ENCODE measurements at places on chromosomes 7 and 10.
A peak's percentile ranks its signal among the peaks of the same experiment; 100 is the strongest.

DNA sequence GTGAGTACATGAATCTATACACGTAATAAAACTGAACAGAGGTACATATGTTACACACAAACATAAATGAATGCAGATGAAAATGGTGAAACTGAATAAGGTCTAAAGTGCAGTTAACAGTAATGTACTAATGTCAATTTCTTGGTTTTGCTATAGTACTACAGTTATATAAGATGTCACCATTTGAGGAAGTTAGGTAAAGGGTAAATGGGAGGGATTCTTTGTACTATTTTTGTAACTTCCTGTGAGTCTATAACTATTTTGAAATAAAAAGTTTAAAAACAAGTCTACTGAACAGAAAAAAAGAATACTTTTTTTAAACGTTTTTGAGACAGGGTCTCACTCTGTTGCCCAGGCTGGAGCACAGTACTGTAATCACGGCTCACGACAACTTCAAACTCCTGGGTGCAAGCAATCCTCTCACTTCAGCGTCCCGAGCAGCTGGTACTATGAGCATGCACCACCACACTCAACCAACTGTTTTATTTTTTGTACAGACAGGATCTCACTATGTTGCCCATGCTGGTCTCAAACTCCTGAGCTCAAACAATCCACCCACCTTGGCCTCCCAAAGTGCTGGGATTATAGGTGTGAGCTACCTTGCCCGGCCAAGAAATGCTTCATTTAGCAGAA is 71.5 kb downstream of the WAPL start:
- no peak for DNase-seq

GRCh38 chr7:27774717-27775328 is 34.9 kb downstream of the TAX1BP1 start:
- DNase-seq = no peak

DNA sequence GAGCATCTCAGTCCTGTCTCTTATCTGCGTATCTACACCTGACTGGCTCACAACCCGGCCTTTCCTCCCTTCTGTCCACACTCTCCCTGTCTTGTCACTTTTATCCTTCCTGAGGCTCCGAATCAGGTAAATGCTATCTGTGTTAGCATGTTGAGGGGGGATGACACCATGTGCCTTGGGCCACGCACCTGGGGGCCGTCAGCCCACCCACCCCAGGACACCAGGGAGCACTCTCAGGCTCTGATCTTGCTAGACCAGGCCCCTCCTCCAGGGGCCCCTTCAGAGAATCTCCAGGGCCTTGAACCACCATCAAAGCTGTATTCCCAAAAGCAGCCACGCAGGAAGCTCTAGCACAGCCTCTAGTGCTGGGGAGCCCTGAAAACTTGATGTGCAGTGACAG is 278.7 kb upstream of the SHH start:
- no peak for DNase-seq

- no peak for DNase-seq
Observed at GRCh38 chr7:150787321-150788281, 12.6 kb downstream of the TMEM176B start.

DNA sequence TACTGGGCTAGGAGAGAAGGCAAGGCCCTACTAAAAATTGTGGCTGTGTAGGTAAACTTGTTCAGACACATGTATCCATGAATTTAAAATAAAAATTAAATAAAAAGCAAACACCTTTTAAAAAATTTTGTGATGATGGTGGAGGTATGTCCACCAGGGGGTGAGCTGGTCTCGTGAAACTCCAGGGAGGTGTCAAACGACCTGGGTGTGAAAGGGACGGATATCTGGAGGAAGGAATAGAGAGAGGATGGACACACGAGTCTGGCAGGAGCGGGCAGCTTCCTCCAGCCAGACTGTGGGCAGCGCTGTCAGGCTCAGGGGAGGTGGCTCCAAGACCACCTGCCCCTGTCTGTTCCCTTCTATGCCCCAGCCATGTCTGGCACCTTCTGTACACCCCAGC is 34.8 kb upstream of the DMBT1 start:
- DNase-seq = no peak

DNA sequence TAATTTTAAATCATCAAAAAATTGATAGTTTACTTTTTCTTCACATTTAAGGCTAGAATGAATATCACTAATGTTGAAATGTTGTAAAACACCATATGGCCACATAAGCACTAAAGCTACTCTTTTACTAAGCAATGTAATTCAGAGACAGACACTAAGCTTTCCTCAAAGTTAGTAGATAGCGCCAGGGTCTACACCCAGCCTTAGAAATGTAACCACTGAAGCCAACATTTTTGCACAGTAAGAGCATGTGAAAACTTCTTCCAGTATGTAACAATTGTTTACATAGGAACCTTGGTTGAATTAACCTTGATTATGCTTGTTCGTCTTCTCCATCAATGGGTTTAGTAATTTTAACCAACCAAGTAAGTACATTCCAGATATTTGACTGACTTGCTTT is 28.4 kb upstream of the PRKG1 start:
- DNase-seq = no peak

DNA sequence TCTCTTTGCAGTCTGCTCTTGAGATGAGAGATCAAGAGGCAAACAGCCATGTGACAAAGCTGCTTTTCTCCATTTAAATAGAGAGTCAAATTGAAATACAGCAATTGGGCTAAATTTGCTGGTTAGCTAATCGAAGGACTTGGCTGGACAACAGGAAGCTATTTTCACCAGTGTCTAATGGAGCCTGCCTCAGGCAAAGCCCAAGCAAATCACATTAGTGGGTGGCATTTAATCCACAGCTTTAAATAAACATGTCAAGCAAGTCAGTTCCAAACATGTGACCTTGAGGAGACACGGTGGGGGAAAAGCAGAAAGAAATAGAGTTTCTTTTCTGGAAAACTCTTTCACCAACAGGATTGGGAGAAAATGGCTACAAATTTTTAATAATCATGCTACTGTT is 180.5 kb upstream of the AOAH start:
- DNase-seq = no peak

DNA sequence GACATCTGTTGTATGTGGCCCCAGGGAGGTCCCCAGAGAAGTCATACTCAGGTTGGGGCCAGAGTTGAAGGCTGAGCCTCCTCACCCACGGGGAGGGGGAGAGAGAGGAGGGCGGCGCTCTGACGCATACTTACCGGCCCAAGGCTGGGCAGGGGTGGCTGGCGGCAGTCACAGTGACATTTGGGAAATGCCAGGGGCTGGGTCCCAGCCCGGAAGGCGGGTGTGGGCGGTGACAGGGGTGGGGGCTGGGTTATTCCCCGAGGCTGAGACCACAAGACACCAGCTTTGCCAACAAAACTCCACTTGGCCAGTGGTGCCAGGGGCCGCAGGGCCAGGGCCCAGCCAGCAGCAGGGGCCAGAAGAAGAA is 41.1 kb downstream of the RASGEF1A start:
- peak; percentile 35 for DNase-seq

- no peak for DNase-seq
Observed at GRCh38 chr7:2710286-2710655, 22.3 kb downstream of the AMZ1 start.

GRCh38 chr7:73885975-73886798 is 25.2 kb downstream of the TMEM270 start:
- no peak for DNase-seq

- peak; percentile 61 for DNase-seq
Observed at GRCh38 chr10:71402005-71402404, 5.3 kb downstream of the CDH23 start.

DNA sequence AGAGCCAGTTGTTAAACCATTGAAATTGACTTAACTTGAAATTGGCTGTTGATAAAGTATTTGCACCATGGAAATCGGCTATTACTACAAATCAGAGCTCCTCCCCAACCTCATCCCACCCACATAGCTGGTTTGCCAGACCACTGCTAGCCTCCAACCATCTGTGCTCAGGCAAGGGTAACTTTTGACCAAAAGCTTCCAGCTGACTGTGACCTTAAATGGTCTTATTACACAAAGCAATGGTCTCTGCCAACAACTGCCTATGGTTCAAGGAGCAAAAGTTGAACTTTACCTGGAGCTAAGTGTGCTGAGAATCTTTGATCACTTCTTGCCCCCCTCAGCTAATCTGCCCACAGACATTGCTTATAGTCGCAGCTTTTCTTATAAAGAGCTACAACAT is 48.5 kb upstream of the ADRB1 start:
- no peak for DNase-seq

GRCh38 chr10:23146258-23146657 is 45.9 kb upstream of the PTF1A start:
- no peak for DNase-seq

GRCh38 chr7:24920451-24921361 is 59.3 kb downstream of the OSBPL3 start:
- no peak for DNase-seq

DNA sequence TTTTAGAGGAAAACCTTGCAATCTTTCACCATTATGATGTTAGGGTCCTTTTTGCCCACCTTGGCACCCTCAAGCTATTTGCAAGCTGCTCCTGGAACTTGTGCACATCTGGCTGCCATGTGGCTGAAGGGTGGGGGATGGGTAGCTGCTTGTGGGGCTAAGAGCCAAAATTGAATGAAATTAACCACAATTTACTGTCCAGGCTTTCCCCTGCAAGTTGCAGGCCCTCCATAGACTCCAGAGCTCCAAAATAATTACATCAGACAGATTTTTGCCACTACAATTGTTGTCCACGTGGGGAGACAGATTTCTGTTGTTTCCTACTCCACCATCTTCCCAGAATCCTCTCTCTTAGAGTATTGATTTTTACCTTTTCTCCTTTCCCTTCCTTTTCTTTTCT is 19.1 kb downstream of the PI4K2A start:
- DNase-seq = no peak

GRCh38 chr7:67678419-67678818 is 681.8 kb downstream of the TYW1 start:
- no peak for DNase-seq

GRCh38 chr10:69738858-69739435 is 62.8 kb upstream of the COL13A1 start:
- no peak for DNase-seq

DNA sequence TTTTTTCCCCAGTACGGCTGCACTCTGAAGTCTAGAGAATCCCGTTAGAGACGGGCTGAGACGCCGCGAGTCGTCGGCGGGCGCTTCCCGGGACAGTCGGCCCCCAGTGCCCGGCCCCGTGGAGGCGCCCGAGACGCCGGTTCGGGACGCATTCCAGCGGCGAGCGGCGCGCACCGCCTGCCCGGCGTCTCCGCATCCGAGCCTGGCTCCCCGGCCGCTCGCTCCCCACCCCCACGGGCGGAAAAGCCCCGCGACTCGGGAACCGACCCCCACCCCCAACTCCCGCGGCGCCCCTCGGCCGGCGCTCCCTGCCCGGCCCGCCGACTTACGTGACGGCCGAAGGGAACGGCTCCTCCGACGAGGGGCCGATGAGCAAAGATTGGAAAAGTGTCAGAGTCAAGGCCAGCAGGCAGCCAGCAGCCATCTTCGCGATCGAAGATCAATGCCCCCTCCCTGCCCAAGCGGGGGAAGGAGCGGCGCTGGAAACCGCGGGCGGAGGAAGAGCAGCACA is 486 bp downstream of the CACNA2D1 start:
- peak; percentile 65 for DNase-seq

DNA sequence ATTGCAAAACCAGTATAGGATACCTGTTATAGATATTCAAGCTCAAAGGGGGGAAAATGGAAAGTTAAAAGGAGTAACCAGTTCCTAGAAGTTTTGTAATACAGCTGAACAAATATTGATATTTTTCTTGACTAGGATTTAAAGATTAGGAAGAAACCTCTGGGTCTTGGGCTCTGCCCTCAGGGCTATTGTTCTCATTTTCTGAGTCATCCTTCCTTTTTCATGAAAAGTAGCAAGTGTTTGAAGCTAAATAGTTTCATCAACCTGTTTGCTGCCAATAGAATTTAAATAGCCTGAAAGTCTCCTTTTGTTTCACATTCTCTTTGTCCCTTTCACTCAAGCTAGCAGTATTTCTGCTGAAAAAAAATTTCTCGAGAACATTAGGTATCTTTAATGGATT is 1061.1 kb upstream of the GHITM start:
- no peak for DNase-seq

DNA sequence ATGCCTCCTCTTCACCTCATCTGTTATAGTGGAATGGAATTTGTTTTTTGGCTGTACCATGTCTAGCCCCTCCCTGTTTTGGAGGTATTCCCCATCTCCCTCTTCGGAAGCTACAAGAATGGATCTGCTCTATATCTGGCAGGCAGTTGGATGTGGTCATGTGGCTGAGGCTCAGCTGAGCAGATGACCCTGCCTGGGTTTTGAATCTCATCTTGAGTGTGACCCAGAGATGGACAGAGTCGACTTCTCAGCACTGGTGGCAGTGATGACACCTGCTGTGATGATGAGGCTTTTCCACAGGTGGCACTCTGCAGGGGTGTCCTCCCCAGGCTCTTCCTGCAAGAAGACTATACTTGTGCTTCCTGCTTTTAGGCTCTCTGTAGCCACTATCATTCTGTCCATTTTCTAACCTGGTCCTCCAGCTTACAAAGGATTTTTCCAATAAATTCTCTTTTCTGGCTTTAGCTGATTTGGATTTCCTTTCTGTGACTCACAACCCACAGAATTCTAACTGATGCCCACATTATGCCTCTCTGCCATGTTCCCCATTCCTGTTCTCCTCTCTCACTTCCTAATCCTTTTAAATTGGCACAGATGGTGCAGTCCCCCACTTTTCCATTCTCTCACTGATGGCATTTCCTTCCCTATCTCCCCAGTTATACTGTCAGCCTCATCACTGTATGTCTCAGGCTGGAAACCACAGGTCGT is 7.5 kb upstream of the ARHGAP22 start:
- DNase-seq = peak; percentile 56

DNA sequence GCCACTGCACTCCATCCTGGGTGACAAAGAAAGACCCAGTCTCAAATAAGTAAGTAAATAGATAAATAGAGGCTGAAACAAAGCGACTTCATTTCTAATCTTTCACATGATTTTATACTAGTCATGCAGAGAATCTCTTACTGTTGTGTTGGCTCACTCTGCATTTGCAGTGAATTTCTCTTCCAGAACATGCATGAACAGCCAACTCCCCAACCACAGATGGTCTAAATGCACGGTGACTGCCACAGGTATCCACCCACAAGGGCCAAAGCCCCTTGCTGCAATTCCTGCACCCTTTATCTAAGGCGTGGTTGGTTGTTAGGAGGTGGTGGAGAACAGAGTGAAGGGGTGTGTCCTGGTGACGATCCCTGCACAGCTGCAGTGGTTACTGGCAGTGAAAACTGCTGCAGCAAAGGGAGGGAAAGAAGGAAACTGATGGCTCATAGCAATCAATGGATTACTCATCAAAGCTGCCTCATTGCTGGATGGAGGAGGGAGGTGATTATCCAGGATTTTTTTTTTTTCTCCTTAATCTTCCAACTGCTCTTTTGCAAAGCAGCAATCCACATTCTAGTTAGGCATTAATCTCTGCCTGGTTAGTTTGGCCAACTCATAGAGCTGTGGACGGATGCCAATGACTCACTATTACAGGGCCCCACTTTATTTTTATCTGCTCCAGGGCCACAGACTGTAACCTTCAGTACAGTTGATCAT is 50.6 kb downstream of the PRTFDC1 start:
- DNase-seq = no peak
